Stimulated activated CD4-positive, alpha-beta T cell treated with anti-CD3 and anti-CD28 coated beads, Interleukin-12 subunit alpha, Interleukin-12 subunit beta, amount 100 ng/mL, for 4 hours (primary cell): ENCODE measurements at places on chromosomes 6 and 20.

DNA sequence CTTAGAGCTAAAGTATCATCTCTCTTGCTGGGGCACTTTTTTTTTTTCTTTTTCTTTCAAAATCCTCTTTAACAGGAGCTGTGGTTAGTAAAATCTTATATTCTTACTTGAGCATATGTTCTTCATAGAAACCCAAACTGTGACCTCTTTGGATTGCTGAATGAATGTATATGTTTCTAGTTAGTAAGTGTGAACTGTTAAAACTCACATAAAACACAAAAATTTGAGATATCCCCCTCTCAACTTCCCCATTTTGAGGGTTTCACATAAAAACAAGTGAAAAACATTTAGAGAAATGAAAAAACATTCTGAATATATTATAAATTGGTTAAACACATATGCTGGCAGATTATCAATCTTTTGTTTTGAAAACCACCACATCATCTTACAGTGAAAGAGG is 78.1 kb downstream of the INSM1 start:
- no peak for DNase-seq

- no peak for DNase-seq
Observed at GRCh38 chr6:11613858-11614257, 76.3 kb downstream of the TMEM170B start.

GRCh38 chr20:55160037-55160436 is 684.6 kb downstream of the DOK5 start:
- no peak for DNase-seq

GRCh38 chr6:57313711-57314471 is 3.5 kb upstream of the PRIM2 start:
- no peak for DNase-seq

GRCh38 chr20:20188647-20189046 is 136.3 kb downstream of the CFAP61 start:
- no peak for DNase-seq

DNA sequence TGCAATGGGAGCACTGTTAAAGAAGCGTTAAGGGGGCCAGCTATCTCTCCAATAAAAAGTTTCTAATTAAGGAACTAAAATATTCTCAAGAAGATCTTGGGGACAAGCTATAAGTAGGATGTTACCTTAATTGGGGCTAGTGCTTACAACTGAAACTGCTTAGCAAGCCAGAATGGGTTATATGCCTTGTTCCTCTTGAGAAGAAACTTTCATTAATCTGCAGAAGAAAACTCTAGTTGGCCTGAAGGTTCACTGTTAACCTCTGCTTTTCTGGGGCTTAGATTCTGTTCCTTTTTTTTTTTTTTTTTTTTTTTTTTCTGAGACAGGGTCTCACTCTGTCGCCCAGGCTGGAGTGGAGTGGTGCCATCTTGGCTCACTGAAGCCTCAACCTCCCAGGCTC is 82.2 kb downstream of the BACH2 start:
- no peak for DNase-seq

- no peak for DNase-seq
Observed at GRCh38 chr20:6780433-6781190, 13.1 kb downstream of the BMP2 start.

DNA sequence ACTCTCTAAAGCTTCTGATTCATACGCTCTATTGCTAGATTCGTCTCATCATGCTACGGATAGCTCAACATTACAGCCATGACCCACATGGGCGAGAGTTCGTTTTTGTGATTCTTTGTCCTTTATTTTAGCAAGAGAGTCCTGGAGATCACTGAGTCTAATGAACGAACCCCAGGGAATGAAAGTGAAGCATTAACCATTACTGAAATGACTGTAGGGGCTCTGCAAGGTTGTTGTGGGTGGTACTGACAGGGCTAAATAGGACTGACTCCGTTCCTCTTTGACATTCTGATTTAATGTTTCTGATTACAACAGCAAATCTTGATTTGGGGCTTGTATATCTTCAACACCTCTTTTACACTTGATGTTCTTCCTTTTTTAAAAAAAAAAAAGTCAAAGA is 13.7 kb upstream of the RTF2 start:
- DNase-seq, result no peak

DNA sequence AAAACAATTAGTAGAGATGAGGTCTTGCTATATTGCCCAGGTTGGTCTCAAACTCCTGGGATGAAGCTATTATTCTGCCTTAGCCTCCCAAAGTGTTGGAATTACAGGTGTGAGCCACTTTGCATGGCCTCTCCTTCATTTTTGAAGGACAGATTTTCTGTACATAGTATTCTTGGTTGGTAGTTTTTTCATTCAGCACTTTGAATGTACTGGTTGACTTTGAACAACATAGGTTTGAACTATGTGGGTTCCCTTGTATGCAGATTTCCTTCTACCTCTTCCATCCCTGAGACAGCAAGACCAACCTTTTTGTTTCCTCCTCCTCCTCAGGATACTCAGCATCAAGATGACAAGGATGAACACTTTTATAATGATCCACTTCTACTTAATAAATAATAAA is 436.4 kb downstream of the QKI start:
- DNase-seq, result no peak

- no peak for DNase-seq
Observed at GRCh38 chr20:12237772-12238171, 320.1 kb downstream of the BTBD3 start.
